Vagina (tissue), 2 donors: ENCODE measurements at places on chromosomes 4 and X.

- no peaks in the 10 kb centered on the region for H3K36me3 ChIP-seq
- no peak overlapping the region for H3K4me3 ChIP-seq
- no peak for DNase-seq
Measured at GRCh38 chrX:31036895-31037294, 34.9 kb downstream of the FTHL17 start.

GRCh38 chrX:100447655-100448397 is 37.8 kb upstream of the PCDH19 start:
- no peak overlapping the region for H3K27ac ChIP-seq
- H3K4me3 ChIP-seq = peak overlapping the region; percentile 4
- H3K4me1 ChIP-seq = no peaks in the 10 kb centered on the region
- H3K36me3 ChIP-seq = no peaks in the 10 kb centered on the region

GRCh38 chr4:182918791-182919302 is 1.7 kb upstream of the DCTD start:
- H3K36me3 ChIP-seq = peaks cover 13% of the 10 kb centered on the region
- no peak overlapping the region for H3K27ac ChIP-seq
- no peaks in the 10 kb centered on the region for H3K27me3 ChIP-seq
- no peak for DNase-seq

GRCh38 chr4:74793757-74794381 is 454 bp downstream of the BTC start:
- peak overlapping the region; percentile 62 for H3K27ac ChIP-seq
- no peaks in the 10 kb centered on the region for H3K36me3 ChIP-seq
- H3K4me3 ChIP-seq = peak overlapping the region; percentile 56
- no peak for DNase-seq
- H3K4me1 ChIP-seq = peaks cover 15% of the 10 kb centered on the region
- H3K27me3 ChIP-seq = no peaks in the 10 kb centered on the region

DNA sequence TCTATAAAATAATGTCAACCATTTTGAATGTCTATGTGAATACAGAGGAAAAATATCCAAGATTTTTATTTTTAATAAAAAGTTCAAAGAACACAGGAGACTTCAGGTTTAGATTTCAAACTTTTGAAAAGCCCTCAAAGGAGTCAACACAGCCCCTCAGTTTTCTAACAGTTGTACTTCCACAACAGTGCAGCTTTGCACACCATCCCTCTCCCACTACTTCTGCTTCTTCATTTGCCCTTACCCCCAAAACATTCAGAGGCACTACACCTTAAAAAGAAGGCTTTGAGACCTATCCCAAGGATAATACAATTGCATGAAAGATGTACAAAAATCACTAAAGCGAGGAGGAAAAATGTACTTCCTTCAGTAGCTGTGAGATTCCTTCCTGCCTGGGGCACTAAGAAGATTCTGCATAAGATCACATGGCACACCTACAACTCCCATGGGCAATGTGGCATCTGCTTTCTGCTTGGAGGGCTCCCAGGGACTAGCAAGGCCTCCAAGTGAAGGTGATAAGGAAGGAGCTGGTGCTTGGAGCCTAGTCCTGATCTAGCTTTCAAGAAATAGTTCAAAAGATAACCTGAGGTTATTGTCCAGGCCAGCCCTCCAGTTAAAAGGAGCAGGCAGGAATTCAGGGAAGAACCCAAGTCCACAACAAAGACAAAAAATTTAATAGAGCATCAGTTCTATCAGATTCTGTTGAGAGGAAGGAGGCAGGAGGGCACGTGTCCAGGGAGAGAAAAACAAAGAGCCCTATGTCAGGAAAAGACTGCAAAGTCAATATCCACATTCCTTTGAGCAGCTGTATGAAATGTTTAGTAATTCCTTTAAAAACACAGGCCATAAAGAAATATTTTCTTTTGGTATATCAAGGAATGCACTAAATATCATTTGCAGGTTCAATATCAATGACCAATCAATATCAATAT is 19.1 kb downstream of the ARAP2 start:
- peaks cover 26% of the 10 kb centered on the region for H3K4me1 ChIP-seq
- no peak overlapping the region for H3K27ac ChIP-seq
- no peak overlapping the region for H3K4me3 ChIP-seq
- no peaks in the 10 kb centered on the region for H3K36me3 ChIP-seq
- H3K27me3 ChIP-seq = no peaks in the 10 kb centered on the region

DNA sequence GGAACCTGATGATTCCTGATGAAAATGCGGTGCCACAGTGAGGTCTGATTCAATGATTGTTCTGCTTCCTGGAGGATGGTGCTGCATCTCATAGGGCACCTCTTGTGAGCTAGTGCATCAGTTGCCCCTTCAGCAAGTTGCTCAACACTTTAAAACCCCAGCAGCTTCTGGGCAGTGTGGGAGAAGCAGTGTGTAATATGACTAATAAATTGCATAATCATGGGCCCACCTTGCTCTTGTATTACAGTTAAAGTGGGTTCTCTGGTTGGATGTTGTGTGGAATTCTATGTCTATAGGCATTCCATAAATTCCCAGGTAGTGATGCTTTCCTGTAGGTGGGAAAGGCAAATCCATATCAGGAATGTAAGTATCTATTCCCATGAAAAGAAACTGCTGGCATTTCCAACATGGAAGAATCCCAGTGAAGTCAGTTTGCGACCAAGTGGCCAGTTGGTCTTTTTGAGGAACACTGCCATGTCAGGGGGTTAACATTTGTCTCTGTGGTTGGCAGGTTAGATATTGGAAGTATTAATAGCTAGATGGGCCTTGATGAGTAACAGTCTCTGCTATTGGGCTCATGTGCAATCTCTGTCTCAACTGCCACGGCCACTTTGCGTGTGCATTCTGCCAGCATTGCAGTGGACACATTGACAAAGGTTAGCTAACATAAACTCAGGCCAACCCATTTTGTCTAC is 121.1 kb upstream of the OTUD4 start:
- H3K27me3 ChIP-seq = no peaks in the 10 kb centered on the region
- DNase-seq = no peak
- no peak overlapping the region for H3K27ac ChIP-seq
- no peaks in the 10 kb centered on the region for H3K36me3 ChIP-seq

DNA sequence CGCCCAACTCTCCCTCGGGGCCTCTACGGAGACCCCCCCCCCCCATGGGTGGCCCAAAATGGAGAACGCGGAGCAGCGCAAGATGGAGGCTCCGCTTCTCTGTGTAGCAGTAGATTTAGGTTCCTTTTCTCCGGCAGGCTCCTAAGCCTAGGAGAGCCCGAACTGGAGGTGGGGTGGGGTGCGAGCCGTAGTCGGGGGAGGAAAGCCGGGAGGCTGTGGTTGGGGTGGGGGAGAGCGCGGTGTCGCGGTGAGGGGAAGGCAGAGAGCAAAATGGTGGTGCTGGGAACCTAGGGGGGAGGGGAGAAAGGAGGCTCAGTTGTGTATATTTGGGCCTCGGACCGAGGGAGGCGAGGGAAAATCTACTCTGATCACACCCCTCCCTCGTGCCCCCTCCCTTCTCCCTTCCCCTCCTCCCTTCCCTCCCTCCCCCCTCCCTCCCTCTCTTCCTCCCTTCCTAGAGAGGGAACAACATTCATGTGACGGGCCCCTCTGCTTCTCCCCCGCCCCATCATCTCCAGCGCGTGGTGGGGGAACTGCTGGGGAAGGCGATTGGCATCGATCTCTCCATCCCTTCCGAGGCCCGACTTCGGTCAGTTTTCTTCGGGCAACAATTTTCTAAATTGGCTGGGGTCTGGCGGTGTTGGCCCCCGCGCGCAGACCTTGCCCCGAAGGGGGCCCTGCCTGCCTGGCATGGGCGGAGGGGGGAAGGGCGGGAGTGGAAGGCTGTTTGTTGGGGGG is at the start of gene STAG2:
Gene STAG2 (plus strand): TSS at position 439 of the 738 bp plus-strand sequence. CDS start 60,922 bp downstream, outside the sequence.
- peak within 1 kb of the TSS; percentile 96 for H3K27ac ChIP-seq
- peak; percentile 89 for DNase-seq
- no peaks in the 10 kb centered on the region for H3K36me3 ChIP-seq
- peak within 1 kb of the TSS; percentile 57 for H3K4me3 ChIP-seq

- no peak for DNase-seq
- peak within 1 kb of the TSS; percentile 85 for H3K27ac ChIP-seq
- no peaks in the 10 kb centered on the region for H3K36me3 ChIP-seq
- no peaks in the 10 kb centered on the region for H3K4me1 ChIP-seq
- peak within 1 kb of the TSS; percentile 54 for H3K4me3 ChIP-seq
Measured at GRCh38 chrX:34656842-34657725, at the start of gene TMEM47. TMEM47 (minus strand) TSS chrX:34657285; CDS start chrX:34657029, 256 bp downstream.

- H3K27me3 ChIP-seq = no peaks in the 10 kb centered on the region
- no peak for DNase-seq
- H3K4me3 ChIP-seq = no peak overlapping the region
Measured at GRCh38 chr4:153919667-153920066, 130.8 kb upstream of the SFRP2 start.

GRCh38 chr4:141524116-141524515 is 112.3 kb upstream of the IL15 start:
- no peaks in the 10 kb centered on the region for H3K36me3 ChIP-seq
- H3K4me1 ChIP-seq = no peaks in the 10 kb centered on the region
- H3K27ac ChIP-seq = no peak overlapping the region

DNA sequence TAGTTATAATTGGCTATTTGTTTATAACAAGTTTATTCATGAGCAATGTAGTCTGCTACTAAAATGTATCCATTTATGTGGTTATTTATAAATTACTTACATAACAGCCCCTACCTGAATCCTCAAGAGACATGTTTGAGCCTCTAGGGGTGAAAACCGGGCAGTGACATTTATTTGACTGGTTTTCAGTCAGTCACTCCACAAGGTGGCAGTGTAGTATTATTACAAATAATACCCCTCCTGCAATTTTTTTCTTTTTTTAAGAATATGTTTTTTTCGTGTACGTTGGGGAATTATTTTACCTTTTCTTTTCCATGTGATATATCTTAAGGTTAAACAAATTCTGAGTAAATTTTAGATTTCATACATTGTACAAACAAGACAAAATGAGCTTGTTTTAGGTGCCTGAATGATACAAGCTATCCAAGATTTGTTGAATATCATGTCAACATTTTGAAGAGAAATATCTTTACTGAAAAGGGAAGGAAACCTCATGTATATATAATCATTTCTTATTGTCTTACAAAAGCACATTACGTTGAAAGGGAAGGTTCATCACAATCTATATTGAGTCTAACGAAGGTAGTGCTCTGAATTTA is 598.7 kb upstream of the TECRL start:
- H3K4me3 ChIP-seq = no peak overlapping the region
- no peak overlapping the region for H3K27ac ChIP-seq
- no peak for DNase-seq
- H3K36me3 ChIP-seq = no peaks in the 10 kb centered on the region
- H3K4me1 ChIP-seq = no peaks in the 10 kb centered on the region

GRCh38 chrX:47583240-47583861 is 1.1 kb downstream of the TIMP1 start:
- peak overlapping the region; percentile 29 for H3K4me3 ChIP-seq
- H3K36me3 ChIP-seq = no peaks in the 10 kb centered on the region
- peaks cover 10% of the 10 kb centered on the region for H3K4me1 ChIP-seq

DNA sequence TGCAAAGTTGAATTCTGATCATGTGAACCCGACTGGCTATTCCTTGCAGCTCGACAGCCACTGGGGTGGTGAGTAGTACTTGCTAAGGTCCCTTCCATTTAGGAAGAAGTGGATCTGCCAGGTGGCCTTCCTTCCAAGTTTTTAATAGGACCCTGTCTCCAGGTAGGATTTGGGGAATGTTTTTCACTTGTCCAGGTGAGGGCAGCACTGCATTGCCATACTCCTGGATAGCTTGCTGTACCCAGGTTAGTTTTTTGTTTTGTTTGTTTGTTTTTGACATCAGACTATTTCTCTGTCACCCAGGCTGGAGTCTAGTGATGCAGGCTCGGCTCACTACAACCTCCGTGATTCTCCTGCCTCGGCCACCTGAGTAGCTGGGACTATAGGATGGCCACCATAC is 29.8 kb downstream of the SAGE1 start:
- H3K27ac ChIP-seq = no peak overlapping the region
- no peaks in the 10 kb centered on the region for H3K27me3 ChIP-seq
- H3K4me3 ChIP-seq = no peak overlapping the region
- no peaks in the 10 kb centered on the region for H3K4me1 ChIP-seq
- no peaks in the 10 kb centered on the region for H3K36me3 ChIP-seq

DNA sequence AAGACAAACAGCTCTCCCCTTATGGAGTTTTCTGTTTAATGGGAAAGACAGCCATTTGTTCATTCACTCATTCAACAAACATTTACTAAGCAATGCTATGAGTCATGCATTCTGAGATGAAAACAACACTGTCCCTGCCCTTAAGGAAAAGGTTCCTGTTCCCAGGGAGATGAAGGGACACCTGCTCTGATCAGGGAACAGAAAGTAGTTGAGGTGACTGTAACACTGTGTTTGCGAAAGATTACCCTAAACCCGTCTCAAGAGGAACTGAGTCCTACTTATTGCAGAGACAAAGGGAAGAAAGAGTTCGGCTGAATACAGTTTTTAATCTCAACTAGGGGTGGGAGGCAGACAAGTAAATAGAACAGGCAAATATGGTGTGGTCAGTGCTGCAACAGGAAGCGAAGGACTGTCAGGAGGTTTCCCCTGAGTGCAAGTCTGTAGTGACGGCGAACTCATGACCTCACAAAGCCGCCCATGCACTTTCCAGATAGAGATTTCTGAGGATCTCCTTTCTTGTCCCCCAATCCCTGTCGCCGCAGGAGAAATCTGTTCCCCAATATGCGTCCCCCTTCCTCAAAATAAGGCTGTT is 712 bp downstream of the STX18 start:
- H3K36me3 ChIP-seq = no peaks in the 10 kb centered on the region
- H3K4me1 ChIP-seq = peaks cover 70% of the 10 kb centered on the region
- H3K27me3 ChIP-seq = no peaks in the 10 kb centered on the region
- DNase-seq = no peak
- peak overlapping the region; percentile 94 for H3K27ac ChIP-seq

- H3K4me1 ChIP-seq = no peaks in the 10 kb centered on the region
- no peaks in the 10 kb centered on the region for H3K36me3 ChIP-seq
- no peak overlapping the region for H3K4me3 ChIP-seq
- no peak overlapping the region for H3K27ac ChIP-seq
- H3K27me3 ChIP-seq = no peaks in the 10 kb centered on the region
Measured at GRCh38 chrX:149513825-149514428, 8.8 kb upstream of the IDS start.

DNA sequence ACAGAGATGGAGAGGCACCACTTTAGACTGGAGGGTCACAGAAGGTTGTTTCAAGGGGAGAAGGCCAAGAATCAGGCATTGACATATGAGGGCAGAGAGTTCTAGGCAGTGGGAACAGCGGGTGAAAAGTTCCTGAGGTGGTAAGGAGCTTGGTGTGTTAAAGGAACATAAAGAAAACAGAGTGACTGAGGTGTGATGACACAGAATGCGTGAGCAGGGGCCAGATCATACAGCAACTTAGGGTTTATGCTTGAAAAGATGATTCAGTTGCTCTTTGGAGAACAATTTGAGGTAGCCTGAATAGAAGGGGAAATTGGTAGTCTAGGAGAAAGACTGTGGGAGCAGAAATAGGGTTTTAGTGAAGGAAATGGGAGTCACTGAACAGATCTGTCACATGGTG is 179.2 kb downstream of the AMELX start:
- DNase-seq = no peak
- no peaks in the 10 kb centered on the region for H3K36me3 ChIP-seq
- no peak overlapping the region for H3K27ac ChIP-seq
